ENCODE measurements at places on chromosomes 16 and 17.

DNA sequence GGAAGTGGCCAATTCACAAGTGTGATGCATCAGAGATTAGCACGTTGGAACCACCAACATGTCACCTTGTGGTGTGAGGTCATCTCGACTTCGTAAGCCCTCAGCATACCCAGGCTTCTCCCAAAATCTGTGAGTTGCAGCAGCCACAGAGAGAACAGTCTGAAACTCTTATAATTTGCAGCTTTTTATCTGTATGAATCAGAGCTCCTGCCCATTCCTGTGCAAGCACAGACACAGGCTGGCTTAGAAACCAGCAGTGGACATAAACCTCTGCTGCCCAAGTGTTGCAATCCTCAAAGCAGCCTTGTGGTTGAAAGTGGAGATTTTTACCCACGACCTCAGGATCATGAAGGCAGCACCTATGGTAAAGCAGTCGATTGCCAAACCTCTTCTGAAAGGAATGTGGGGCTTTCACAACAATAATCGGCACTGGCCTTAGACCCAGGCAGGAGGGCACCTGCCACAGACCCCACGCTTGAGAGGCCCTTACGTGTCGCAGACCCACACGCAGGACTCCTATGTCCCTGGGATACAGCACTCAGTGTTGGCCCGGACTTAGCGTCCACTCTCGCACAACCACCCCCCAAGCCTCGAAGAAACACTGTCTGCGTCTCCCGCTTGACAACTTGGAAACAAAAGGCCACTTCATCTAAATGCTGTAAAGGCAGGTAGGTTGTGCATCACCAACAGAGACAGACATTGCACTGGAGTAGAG lies 24.5 kb upstream of the OSGIN1 start:
- no peak for DNase-seq

DNA sequence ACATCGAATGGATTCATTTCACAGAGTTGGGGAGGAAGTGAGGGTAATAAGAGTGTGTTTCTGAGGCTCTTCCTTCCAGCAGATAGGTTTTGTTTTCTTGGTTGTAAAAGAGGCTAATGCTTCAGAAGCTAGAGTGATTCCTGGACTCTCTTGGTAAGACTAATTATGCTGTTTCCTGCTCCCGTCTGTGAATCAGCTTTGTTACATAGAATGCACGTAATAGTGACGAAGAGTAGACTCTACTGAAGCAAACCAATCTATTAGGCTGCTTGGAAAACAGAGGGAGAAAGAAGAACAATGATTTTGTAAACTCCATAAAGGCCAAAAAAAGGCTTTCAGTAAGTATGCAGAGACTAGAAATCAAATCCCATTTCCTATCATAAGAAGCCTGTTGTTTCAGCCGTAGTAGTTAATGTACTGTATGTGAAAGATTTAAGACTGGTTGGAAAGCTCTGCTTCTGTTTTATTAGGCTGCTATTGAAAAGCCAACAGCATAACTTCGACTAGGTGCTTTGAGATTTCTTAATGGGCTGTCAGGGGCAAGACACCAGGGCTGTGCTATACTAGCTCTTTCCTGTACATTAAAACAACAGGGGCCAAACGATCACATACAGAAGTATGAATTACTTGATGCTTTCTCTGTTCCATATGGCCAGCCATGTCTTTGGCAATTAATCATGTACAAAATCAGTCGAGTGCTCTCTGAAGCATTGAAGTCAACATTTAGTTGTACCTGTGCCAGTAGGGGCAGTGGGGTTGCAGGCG lies 219.0 kb downstream of the FTO start:
- peak; percentile 87 for DNase-seq

DNA sequence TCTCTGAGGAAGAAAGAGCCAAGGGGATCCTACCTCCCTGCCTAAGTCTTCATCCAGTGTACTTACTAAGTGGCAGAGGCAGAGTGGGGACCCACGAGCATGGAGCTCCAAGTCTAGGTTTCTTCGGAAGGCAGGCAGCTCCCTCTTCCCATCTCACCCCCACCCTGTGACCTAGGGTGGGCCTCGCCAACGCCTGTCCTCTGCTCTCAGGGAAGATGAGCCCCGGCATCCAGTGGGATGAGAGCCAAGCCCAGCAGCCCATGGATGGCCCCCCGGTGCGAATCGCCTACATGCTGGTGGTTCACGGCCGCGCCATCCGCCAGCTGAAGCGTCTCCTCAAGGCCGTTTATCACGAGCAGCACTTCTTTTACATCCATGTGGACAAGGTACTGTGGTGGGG lies 8.3 kb downstream of the XYLT2 start:
- no peak for DNase-seq

DNA sequence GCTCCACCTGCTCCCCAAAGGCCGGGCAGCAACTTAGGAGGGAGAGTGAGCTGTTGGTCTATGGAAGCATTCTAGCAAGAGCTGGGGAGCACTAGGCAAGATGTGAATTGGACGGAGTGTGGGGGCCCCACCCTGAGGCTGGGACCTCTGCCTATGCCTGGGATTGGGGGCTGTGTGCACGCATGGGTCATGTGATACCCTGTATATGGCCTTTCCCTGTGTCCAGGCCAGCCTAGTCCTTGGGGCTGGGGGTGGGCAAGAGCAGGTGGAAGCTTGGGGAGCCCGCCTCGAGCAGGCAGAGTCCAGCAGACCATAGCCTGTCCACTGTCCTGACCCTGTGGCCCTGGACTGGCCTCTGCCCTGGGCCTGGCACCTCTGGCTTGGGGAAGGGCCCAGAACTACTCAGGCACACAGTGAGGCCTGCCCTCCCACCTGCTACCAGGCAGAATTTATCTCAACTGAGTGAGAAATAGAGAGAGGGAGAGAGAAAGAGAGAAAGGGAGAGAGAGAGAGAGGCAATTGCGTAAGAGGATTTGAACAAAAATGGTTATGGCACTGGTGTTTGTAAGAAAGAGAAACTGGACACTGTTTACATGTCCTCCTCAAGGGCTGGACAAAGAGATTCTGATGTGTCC lies 19.1 kb downstream of the PDP2 start:
- DNase-seq, result no peak

- no peak for DNase-seq
Measured at GRCh38 chr16:79165079-79165478, 435.5 kb downstream of the MAF start.

- DNase-seq, result no peak
Measured at GRCh38 chr16:57265850-57266530, 18.5 kb downstream of the PLLP start.

GRCh38 chr16:66678337-66678736 lies 18.2 kb downstream of the CMTM4 start:
- DNase-seq, result no peak

GRCh38 chr17:183021-183420 lies 1.6 kb upstream of the DOC2B start:
- no peak for DNase-seq

- DNase-seq, result no peak
Measured at GRCh38 chr17:60538726-60539125, 12.7 kb upstream of the APPBP2 start.

- DNase-seq, result no peak
Measured at GRCh38 chr16:75580-76501, 2.2 kb upstream of the MPG start.

DNA sequence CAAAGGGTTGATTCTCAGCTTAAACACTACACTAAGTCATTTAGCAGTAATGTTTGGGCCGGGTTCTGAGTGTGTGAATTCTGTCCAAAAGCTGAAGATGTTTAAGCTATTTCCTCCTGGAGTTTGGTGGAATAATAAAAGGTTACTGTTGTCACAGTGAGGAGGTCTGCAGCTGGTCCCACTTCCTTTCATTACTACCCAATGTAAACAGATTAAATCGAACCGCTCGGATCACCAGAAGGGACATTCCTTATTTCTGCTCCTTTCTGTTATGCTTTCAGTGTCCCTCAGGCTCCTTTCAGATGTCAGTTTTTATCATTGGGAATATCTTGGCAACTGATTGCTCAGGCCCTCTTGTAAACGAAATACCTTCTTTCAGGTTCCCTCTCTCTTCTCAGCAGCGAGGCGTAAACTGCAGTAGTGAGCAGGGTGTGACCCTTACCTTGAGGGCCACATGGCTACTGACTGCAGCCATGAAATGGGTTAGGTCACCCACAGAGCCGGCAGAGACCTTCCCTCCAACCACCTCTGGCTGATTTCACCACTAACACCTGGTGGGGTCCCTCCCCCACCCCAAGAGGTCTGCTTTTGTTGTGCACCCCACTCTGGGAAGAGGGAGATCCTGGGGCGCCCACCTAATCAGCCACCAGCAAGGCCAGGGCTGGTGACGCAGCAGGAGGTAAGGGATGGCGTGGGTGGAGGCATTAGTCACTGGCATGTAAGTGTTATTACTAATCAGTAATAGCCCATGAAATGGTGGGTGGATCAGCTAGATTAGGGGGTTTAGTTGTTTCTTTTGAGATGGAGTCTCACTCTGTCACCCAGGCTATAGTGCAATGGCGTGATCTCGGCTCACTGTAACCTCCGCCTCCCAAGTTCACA lies 117.6 kb downstream of the VPS53 start:
- DNase-seq, result no peak

- DNase-seq, result no peak
Measured at GRCh38 chr16:85363881-85364280, 249.2 kb upstream of the GSE1 start.

- no peak for DNase-seq
Measured at GRCh38 chr16:80319181-80319580, 221.6 kb upstream of the DYNLRB2 start.

- DNase-seq, result no peak
Measured at GRCh38 chr17:47898241-47898640, 2.2 kb downstream of the SP2 start.

- DNase-seq, result no peak
Measured at GRCh38 chr17:50165466-50165865, 339 bp upstream of the SGCA start.

GRCh38 chr17:43814026-43814425 lies 18.9 kb downstream of the MPP3 start:
- no peak for DNase-seq
